ENCODE measurements at places on chromosomes 12 and 14.

DNA sequence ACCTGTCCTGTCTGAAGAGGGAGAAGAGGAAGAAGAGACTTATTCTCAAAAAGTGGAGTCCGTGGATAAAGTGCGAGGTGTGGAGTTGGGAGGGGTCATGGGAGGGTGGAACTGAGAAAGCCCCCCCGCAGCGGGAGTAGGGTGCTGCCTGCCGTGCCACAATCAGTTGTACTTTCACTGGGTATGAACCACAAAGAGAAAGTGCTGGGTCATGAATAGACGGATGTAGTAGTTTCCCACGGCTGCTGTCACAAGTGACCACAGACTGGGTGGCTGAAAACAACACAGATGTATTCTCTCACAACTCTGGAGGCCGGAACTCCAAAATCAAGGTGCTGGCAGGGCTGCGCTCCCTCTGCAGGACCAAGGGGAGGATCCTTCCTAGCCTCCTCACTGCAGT is 5.5 kb downstream of the DNAH10 start:
- no peak for DNase-seq

DNA sequence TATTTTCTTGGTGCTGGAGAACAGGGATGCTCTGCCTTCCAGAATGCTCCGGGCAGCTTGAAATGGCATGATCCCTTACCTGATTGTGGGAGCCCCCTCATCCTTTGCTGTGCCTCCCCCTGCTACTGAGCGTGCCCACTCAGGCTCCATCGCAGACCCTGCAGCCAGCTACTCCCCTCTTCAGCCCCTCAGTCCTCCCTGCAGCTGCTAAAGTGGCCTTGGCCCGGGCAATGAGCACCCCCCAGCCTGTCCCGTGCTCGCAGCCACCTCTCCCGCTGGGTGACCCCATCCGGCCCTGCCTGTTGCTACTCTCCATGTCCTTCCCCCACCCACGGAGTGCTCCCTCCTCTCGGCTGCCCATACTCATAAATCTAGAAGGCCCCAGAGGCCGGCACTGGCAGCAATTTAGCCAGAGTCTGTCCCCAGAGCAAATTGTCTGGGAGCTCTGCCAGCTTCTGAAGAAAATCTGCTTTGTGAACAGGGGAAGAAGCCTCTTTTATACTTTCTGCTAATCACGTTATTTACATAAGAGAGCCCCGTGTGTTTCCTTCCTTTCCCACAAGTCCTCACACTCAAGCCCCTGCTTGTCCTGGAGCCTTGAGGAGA is 143.7 kb upstream of the FRMD6 start:
- no peak for DNase-seq

- peak; percentile 64 for DNase-seq
These were observed 4.5 kb downstream of the NOP2 start for GRCh38 chr12:6563448-6564050.

DNA sequence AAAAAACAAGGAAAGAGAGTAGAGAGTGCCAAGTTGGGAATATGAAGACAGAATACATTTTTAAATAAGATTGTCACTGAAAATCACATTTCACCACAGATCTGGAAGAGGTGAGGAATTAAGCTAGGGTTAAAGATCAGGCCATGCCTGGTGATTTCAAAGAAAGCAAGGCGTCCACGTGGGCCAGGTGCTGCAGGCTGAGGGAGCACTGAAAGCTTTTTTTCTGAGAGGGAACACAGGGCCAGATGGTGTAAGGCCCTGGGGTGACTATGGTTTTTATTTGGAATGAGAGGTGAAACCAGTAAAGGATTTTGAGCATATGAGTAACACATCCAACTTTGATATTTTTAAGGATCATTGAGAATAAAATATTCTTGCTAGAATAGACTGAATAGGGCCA is 20.9 kb downstream of the SYT1 start:
- DNase-seq = no peak

- peak; percentile 44 for DNase-seq
These were observed 891 bp downstream of the PLEKHA5 start for GRCh38 chr12:19130224-19131024.

DNA sequence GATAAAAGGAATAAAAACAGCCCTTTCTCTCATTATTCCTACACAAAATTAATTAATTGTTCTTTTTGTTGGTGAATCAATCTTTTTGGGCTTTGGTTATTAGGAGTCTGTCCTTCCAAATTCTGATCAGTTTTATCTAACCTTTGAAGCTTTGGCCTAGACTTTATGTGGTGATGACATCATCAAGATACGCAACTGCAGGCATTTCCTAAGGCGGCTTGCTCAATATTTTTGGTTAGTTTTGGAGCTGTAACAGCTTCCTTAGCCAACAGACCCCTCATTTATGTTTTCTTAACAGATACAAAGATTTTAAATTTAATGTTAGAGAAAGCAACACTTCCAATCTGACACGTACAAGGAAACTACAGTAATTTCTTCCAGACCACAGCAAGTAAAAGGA is 87.8 kb upstream of the PDE3A start:
- no peak for DNase-seq

DNA sequence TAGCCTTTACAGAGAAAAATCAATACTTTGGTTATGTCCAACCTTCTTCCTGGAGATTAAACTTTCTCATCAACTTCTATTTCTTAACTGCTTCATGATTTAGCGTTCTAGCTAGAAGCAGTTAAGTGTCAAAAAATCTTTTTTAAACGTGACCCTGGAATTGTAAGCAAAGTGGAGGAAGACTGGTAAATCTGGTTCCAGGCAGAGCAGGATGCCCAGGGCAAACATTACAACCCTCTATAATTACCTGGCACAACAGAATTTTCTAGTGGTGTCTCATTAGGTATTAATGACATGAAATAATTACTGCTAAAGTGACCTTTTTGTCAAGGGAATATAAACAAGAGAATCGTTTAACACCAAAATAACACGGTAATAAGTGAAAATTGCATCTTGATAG is 320.8 kb downstream of the MED13L start:
- no peak for DNase-seq

DNA sequence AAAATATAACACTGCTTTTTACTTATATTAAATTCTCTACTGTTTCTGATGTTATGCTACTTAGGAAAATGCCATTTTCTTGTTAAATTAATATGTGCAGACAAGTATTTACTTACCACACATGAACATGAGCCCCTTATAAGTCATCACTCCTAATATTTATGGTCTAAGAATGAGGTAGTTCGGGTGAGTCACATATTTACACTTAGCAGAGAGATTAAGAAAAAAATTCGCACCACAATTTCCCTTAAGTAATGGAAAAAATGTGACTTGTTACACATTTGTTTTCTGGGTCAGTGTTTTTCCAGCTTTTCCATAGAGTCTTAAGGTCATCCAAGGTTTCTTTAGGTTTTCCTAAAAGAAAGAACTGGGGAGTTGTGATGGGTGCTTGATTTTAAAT is 68.3 kb downstream of the RERG start:
- peak; percentile 49 for DNase-seq

- no peak for DNase-seq
These were observed 4.7 kb downstream of the NT5DC3 start for GRCh38 chr12:103836345-103836744.

DNA sequence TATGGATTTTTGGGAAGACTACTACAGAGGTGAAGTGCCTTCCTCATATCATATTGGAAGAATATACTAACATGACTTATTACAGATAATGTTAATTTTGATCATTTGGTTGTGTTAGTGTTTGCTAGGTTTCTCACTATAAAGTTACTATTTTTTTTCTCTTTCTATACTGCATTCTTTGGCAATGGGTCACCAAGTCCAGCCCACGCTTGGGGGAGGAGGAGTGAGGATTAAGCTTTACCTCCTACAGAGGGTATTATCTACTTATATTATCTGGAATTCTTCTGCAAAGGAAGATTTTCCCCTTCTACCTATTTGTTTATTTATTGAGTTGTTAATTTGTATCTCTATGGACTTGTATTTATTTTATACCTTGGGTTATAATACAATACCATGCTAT is 31.5 kb downstream of the SCN8A start:
- no peak for DNase-seq

GRCh38 chr12:91109148-91109564 is 2.1 kb downstream of the LUM start:
- peak; percentile 46 for DNase-seq

DNA sequence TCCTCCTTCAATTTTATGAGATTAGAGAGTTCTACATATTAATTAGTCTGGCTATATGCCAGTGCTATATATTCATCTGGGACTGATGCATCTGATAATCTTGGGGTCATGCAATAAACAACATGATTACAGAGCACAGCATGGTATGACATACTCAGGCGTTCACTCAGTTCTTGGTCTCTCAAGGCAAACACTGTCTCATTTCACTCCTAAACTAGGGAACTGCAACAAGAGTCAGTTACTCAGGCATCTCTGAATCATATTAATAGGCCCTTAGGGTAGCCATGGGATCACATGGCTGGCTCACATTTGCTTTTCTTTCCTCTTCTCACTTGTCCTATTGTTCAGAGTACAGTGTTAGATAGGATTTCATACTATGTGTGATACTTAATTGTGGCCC is 91.8 kb upstream of the TMEM260 start:
- DNase-seq = no peak

DNA sequence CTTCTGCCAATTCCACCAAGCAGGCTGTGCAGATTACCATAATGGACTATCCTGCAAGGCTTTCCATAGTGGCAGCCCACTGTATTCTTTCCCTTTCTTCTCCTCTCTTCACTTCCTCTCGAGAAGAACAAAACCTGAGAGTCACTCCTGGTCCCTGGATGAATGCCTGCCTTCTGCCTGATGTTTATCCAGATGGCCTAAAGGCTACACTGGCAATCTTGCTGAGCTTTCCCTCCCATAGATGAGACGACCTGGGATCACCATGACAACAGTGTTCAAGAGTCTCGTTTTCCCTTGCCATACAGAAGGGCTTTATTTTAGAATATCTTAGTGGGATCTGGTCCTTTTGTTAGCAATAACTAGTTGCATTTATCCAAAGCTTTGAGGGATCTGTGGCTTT is 142.3 kb downstream of the RTN1 start:
- DNase-seq = no peak

- peak; percentile 47 for DNase-seq
These were observed 215.5 kb downstream of the DPF3 start for GRCh38 chr14:72678356-72678755.

GRCh38 chr12:93502802-93503623 is 35.7 kb downstream of the MRPL42 start:
- DNase-seq = peak; percentile 65

DNA sequence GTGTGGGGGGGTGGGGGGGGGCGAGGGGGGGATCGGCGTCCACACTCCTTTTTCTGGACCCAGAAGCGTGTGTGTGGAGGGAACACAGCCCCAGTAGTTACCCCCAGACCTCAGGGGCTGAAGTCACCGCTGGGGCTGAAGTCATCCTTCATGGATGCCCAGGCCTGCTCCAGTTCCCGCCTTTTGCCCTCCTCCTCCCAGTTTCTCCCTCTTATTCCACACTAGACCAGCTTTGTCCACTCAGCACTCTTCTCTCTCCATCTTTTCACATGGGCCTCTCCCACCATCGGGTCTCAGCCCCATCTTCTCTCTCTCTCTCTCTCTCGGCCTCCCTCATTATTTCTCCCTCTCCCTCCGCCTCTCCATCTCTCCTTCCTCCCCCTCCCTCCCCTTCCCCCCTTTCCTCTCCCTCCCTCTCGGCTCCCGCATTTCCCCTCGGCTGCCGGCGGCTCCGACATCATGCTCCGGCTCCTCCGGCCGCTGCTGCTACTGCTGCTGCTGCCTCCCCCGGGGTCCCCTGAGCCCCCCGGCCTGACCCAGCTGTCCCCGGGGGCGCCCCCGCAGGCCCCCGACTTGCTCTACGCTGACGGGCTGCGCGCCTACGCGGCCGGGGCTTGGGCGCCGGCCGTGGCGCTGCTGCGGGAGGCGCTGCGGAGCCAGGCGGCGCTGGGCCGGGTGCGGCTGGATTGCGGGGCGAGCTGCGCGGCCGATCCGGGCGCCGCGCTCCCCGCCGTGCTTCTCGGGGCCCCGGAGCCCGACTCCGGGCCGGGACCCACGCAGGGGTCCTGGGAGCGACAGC is at the start of gene P3H3:
P3H3 (plus strand) TSS at position 426 of the 799 bp plus-strand sequence; CDS start at position 460, 34 bp downstream.
- peak; percentile 47 for DNase-seq

DNA sequence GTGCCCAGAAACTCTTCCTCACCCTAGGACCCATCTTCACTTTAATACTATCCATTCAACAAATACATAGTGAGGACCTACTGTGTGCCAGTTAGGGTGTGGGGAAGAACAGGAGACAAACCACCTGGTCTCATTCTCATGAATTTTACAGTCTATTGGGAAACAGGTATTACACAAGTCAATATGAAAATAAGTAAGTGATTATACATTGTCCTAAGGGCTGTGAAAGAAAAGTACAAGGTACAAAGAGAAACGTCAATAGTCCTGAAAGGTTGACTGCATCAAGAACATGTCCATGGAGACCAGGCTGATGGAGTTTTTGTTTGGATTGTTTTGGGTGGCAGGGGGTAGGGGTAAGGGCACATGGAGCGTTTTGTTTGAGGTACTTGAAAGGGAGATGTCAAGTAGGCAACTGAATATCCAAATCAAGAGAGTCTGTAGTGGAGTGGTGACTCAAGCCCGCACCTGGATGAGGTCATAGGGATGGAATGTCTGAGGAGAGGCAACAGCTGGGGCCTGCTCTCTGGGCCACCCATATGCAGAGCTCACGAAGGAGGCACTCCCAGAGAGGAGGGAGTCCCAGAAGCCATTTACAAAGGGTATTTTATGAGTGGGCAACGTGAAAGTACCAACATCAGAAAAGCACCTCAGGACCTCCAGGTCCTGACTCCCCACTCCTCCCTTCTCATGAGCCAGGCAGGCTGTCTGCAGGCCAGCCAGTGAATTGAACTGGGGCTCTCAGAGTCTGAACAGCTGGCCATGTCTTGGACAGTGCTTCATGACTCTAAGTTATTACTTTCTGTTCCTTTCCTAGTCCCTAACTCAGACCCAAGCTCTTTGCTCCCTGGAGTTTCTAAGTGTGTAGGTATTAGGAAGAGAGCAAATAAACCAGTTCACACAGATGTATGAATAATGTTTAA is 272.0 kb downstream of the ZFP36L1 start:
- no peak for DNase-seq

DNA sequence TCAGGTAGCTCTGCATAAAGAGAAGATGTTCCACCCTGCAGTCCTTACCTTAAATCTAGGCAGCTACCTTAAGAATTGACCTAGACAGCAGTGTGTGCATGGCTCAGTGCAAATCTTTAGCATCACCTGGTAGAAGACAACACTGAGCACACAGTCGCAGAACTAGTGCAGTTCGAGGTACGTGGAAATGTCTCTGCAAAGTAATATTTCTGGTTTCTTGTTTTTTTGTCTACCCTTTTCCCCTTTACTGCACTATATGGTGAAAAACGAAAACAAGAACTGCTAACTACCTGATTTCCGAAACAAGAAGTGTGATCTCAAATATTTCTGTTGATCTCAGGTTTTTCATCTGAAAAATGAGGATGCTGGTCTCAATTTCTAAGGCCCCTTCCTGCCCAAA is 82.5 kb downstream of the ETV6 start:
- no peak for DNase-seq
